ENCODE measurements at places on chromosomes 5 and 9.

DNA sequence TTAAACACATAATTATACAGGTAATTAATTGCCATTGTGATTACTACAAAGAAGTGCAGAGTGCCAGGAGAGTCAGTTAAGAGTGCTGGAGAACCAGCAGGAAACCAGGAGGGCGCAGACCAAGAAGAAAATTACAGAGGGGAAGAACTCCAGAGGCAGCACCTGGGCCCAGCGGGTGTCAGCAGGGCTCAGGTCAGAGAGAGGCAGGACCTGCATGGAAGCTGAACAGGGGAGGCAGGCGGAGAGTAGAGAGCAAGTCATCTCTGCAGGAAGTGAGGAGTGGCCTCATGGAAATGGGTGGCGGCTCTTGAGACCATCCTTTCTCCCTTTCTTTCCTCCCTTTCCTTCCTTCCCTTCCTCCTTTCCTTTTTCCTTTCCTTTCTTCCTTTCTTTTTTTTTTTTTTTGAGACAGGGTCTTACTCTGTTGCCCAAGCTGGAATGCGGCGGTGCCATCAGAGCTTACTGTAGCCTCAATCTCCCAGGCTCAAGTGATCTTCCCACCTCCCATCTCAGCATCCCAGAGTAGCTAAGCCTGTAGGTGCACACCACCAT, 4.0 kb upstream of the ZBTB34 start:
- peaks cover 7% of the 10 kb centered on the region for H3K27me3 ChIP-seq
- no peak for DNase-seq
- H3K4me1 ChIP-seq = peaks cover 4% of the 10 kb centered on the region
- no peak overlapping the region for H3K27ac ChIP-seq

DNA sequence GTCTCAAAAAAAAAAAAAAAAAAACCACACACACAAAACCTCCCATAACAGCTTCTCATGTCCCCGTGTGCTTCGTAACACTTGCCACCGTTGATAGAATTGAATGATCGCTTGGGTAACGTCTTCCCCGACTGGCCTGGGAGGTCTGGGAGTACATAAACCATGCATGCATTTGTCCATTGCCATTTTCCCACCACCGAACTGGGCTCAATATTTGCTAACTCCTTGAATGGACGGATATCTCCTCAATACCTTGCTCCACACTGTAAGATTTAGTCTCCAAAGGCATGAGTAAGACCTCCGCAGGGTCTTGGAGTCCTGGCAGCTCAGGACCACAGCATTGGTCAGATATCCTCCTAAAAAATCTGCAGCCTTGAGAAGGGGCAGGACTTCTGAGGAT, 3.2 kb upstream of the P4HA2 start:
- no peak for DNase-seq
- no peak overlapping the region for H3K4me3 ChIP-seq
- H3K27me3 ChIP-seq = no peaks in the 10 kb centered on the region
- H3K4me1 ChIP-seq = peaks cover 16% of the 10 kb centered on the region

DNA sequence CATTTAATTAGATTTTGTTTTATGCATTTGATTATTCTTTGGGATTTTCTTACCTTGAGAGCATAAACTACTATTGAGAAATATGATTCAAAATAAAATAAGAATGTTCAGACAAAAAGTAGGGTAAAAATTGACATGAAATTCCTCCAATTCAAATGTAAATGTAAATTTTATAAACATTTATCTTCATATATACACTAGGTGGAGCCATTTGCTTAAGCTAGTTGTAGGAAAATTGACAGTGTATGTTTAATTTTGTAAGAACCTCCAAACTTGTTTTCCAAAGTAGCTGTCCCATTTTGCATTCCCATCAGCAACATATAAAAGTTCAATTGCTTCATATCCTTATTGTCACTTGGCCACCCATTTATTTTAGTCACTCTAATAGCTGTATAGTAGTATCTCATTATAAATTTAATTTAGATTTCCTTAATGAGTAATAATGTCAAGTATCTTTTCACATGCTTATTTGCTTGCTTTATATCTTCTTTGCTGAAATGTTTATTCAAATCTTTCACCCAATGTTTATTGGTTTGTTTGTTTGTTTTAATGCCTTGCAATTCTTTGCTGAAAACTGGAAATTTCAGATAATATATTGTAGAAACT, 37.6 kb upstream of the SLCO6A1 start:
- H3K36me3 ChIP-seq = no peaks in the 10 kb centered on the region
- no peak overlapping the region for H3K27ac ChIP-seq
- H3K27me3 ChIP-seq = no peaks in the 10 kb centered on the region
- H3K4me1 ChIP-seq = no peaks in the 10 kb centered on the region
- H3K4me3 ChIP-seq = no peak overlapping the region
- peak; percentile 12 for DNase-seq

- H3K4me3 ChIP-seq = no peak overlapping the region
- peak; percentile 11 for DNase-seq
- no peaks in the 10 kb centered on the region for H3K27me3 ChIP-seq
- peaks cover 4% of the 10 kb centered on the region for H3K4me1 ChIP-seq
These were observed 76.6 kb upstream of the DAB2 start for GRCh38 chr5:39501397-39501796.

GRCh38 chr9:71592400-71592799, 175.9 kb downstream of the CEMIP2 start:
- H3K27ac ChIP-seq = no peak overlapping the region
- no peaks in the 10 kb centered on the region for H3K27me3 ChIP-seq
- no peak overlapping the region for H3K4me3 ChIP-seq
- DNase-seq = no peak

DNA sequence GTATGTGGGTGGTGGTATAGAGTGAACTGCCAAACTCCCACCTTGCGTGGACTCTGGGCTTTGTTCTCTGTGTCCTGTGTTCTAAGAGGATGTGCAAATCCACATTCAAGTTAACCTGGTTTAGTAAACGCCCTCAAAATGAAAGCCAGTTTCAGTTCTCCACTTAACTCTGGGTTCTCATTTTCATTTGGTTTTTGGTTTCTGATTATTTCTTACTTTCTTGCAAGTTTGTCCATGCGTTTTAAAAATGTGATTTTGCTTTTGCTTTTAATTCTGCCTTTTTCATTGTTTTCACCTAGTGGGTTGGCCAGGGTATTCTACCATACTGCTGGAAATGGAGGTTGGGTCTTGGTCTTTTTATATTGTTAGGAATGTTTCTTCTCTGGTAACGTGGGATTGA, 38.2 kb downstream of the GALNT10 start:
- no peaks in the 10 kb centered on the region for H3K27me3 ChIP-seq
- no peaks in the 10 kb centered on the region for H3K4me1 ChIP-seq
- H3K27ac ChIP-seq = no peak overlapping the region
- H3K4me3 ChIP-seq = no peak overlapping the region
- no peak for DNase-seq
- H3K36me3 ChIP-seq = no peaks in the 10 kb centered on the region

GRCh38 chr5:116068028-116068632, 16.7 kb upstream of the COMMD10 start:
- DNase-seq = peak; percentile 82
- no peak overlapping the region for H3K27ac ChIP-seq
- peaks cover 6% of the 10 kb centered on the region for H3K27me3 ChIP-seq
- no peak overlapping the region for H3K4me3 ChIP-seq
- H3K4me1 ChIP-seq = no peaks in the 10 kb centered on the region

DNA sequence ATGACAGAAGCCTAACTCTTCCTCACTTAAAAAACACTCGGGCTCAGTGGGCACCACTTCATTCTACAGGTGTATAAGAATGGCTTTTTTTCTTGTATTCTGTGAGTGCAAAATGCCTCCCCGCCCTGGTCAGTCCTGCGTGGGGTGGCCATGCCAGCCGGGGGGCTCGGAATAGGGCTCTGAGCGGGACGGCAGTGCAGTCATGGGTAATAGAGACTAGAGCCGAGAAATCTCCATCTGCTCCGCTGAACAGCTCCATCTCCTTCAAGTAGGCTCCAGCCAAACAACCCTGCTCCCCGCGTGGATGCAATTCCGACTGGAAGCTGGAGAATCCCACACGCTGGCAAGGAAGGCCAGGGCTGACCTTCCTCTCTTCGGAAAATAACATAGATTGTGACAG, 317.0 kb upstream of the IRX4 start:
- no peak overlapping the region for H3K4me3 ChIP-seq
- H3K4me1 ChIP-seq = no peaks in the 10 kb centered on the region
- H3K27me3 ChIP-seq = no peaks in the 10 kb centered on the region
- DNase-seq = no peak

DNA sequence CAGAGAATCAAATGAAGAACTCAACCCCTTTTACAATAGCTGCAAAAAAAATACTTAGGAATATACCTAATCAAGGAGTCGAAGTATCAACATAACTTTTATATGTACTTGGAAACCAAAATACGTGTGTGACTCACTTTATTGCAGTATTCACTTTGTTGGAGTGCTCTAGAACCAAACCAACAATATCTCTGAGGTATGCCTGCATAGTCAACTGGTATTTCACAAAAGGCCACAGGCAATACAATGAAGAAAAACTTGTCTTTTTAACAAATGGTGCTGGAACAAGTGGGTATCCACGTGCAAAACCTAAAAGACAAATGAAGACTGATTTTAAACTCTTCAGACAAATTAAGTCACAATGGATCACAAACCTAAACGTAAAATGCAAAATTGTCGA, 385.7 kb downstream of the TLE1 start:
- H3K27ac ChIP-seq = no peak overlapping the region
- no peaks in the 10 kb centered on the region for H3K4me1 ChIP-seq
- H3K4me3 ChIP-seq = no peak overlapping the region
- H3K27me3 ChIP-seq = no peaks in the 10 kb centered on the region

- no peak for DNase-seq
- no peaks in the 10 kb centered on the region for H3K27me3 ChIP-seq
- no peaks in the 10 kb centered on the region for H3K4me1 ChIP-seq
- no peak overlapping the region for H3K4me3 ChIP-seq
These were observed 9.6 kb upstream of the PLPP1 start for GRCh38 chr5:55544341-55544740.

GRCh38 chr9:130817914-130818313, 17.1 kb upstream of the ABL1 start:
- H3K4me3 ChIP-seq = no peak overlapping the region
- H3K27ac ChIP-seq = no peak overlapping the region
- H3K27me3 ChIP-seq = no peaks in the 10 kb centered on the region
- H3K36me3 ChIP-seq = no peaks in the 10 kb centered on the region
- DNase-seq = no peak
- peaks cover 4% of the 10 kb centered on the region for H3K4me1 ChIP-seq

DNA sequence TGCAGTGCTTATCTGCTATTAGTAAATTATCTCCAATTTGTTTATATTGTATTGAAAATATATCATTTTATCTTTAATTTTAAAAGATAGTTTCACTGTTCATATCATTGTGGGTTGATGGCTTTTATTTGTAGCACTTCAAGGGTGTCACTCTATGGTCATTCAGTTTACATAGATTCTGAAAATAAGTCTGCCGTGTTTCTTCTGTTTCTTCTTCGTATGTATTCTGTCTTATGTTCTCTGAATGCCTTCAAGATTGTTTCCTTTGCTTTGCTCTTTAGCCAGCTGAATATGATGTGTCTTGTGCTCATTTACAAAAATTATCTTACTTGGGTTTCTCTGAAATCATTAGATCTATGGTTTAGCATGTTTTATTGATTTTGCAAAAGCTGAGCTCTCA, 359.9 kb downstream of the CYLC2 start:
- no peak overlapping the region for H3K27ac ChIP-seq
- DNase-seq = no peak
- no peak overlapping the region for H3K4me3 ChIP-seq
- H3K36me3 ChIP-seq = no peaks in the 10 kb centered on the region
- no peaks in the 10 kb centered on the region for H3K4me1 ChIP-seq
- no peaks in the 10 kb centered on the region for H3K27me3 ChIP-seq

GRCh38 chr9:118784033-118784432, 585.2 kb downstream of the BRINP1 start:
- no peaks in the 10 kb centered on the region for H3K36me3 ChIP-seq
- no peaks in the 10 kb centered on the region for H3K4me1 ChIP-seq
- DNase-seq = no peak
- no peak overlapping the region for H3K27ac ChIP-seq
- no peak overlapping the region for H3K4me3 ChIP-seq
- no peaks in the 10 kb centered on the region for H3K27me3 ChIP-seq

DNA sequence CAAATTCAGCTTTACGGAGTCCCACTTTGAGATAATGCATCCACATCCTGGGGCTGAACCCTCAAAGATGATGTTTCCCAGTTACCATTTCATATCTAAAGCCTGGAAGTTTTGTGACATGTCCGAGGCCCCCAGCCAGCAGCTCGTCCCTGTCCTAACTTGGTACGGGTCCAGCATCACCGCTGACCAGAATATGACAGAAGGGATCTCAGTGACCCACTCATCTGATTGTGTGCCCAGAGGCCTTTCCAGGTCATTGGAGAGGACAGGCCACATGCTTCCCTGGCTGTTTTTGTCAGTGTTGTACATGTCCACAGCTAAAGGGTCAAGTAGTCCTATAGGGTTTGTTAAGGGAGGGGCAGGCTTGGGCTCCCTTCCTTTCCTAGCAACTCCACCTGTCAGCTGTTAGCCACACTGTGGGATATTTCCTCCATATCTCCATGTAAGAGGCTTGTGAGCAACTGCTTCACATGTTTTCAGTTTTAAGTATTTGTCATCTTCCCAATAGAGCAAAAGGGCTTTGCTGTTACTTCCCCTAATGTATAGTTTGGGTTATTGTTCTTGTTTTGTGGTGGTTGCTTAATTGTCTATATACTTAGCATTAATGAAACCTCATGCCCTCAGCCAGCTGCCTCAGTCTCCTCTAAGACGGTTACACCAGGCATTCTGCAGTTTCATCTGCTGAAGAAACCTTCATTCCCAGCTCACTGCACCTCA, 33.4 kb downstream of the SECISBP2 start:
- no peaks in the 10 kb centered on the region for H3K27me3 ChIP-seq
- DNase-seq = no peak
- H3K4me3 ChIP-seq = no peak overlapping the region
- no peak overlapping the region for H3K27ac ChIP-seq
- H3K36me3 ChIP-seq = no peaks in the 10 kb centered on the region
- H3K4me1 ChIP-seq = no peaks in the 10 kb centered on the region

DNA sequence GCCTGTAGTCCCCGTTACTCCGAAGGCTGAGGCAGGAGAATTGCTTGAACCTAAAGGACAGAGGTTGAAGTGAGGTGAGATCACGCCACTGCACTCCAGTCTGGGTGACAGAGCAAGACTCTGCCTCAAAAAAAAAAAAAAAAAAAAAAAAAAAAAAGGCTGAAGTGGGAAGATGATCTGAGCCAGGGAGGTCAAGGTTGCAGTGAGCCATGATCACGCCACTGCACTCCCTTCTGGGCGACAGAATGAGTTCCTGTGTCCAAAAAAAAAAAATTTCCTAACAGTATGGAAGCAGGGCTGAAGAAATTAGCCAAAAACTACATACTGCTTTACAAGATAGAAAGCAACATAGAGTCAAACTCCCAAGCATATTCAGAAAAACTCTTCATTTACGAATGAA, 132.8 kb downstream of the CPLANE1 start:
- no peaks in the 10 kb centered on the region for H3K4me1 ChIP-seq
- H3K27ac ChIP-seq = no peak overlapping the region
- DNase-seq = no peak

GRCh38 chr5:5629607-5629978, 207.1 kb downstream of the ICE1 start:
- no peak overlapping the region for H3K27ac ChIP-seq
- H3K4me1 ChIP-seq = no peaks in the 10 kb centered on the region
- no peaks in the 10 kb centered on the region for H3K27me3 ChIP-seq
- H3K4me3 ChIP-seq = no peak overlapping the region
- DNase-seq = no peak
- H3K36me3 ChIP-seq = no peaks in the 10 kb centered on the region

- H3K27ac ChIP-seq = no peak overlapping the region
- H3K36me3 ChIP-seq = no peaks in the 10 kb centered on the region
- no peaks in the 10 kb centered on the region for H3K27me3 ChIP-seq
These were observed 24.4 kb downstream of the ERAP1 start for GRCh38 chr5:96783326-96783725.

- no peak overlapping the region for H3K27ac ChIP-seq
- H3K4me1 ChIP-seq = no peaks in the 10 kb centered on the region
- peak; percentile 66 for DNase-seq
- no peaks in the 10 kb centered on the region for H3K27me3 ChIP-seq
- no peaks in the 10 kb centered on the region for H3K36me3 ChIP-seq
These were observed 309.6 kb downstream of the EPB41L4A start for GRCh38 chr5:112109331-112110007.
